Left lobe of liver (tissue), 2 donors: ENCODE measurements at places on chromosomes 3 and 15.

GRCh38 chr15:77354063-77354462 is 65.8 kb downstream of the PEAK1 start:
- DNase-seq, result no peak

DNA sequence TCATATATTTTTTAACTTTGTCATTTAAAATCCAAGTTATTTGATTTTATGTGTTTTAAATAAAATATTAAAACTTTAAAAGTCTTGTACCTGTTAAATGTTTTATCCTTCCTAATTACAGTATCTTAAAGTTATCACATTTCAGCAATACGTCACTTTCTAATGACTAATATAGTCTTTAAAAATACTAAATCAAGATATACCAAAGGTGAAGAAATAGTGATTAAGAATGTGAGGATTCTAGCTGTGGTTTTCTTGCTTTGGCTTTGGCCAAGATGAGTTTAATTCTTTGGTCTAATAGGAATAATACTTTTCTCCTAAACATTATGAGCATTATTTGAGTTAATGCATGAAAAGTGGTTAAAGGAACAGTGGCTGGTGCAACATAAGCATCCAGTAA is 13.9 kb downstream of the SETD5 start:
- no peak for DNase-seq

DNA sequence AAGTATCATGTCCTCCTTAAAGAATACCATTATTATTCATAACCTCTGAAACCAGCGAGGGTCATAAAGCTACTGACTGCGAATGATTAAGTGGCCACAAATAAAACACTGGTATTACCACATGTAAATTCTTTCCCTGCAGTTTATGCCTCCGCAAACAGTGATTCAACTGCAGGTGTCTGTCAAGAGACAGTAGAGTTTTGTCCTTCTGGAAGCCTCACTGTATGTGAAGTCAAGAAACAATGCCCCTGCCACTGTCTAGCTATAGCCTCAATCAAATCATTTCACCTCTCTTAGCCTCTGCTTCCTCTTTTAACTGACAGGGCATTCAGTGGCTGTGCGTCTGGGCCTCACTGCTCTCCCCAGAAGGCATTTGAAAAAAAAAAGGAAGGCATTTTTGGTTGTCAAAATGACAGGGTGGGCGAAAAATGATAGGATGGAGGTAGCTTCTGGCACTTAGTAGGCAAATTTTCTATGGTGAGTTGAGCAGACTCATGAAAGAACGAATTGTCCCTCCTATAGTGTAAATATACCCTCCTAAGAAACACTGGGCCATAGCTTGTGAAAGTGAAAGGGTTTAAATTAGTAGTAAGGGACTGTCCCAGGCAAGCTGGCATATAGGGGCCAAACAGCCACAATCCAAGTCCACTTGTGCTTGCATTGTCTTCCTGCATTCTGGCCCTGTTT is 66.7 kb downstream of the FILIP1L start:
- DNase-seq, result no peak

DNA sequence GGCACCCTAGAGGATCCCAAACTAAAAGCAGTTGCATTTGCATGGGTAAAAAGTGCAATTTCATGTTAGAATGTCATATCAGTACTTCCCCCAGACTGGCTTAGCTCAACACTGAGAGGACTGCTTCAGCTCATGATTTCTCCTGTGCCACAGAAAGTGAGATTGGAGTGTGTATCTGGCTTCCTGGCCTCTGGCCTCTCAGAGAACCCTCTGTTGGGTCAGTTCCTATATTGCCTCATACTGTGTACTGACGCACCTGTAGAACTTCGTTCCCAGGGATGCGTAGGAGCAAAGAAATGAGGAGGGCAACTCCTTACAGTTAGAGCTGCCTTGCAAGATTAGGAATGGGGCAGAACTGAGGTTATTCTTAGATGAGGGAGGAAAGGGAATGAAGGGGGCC is 340.8 kb downstream of the TIGIT start:
- no peak for DNase-seq

- no peak for DNase-seq
Observed at GRCh38 chr15:65175511-65175910, 9.6 kb downstream of the CLPX start.

- peak; percentile 58 for DNase-seq
Observed at GRCh38 chr15:99105514-99106341, 848 bp downstream of the SYNM start.

- DNase-seq, result no peak
Observed at GRCh38 chr3:29686889-29687592, 406.2 kb downstream of the RBMS3 start.

DNA sequence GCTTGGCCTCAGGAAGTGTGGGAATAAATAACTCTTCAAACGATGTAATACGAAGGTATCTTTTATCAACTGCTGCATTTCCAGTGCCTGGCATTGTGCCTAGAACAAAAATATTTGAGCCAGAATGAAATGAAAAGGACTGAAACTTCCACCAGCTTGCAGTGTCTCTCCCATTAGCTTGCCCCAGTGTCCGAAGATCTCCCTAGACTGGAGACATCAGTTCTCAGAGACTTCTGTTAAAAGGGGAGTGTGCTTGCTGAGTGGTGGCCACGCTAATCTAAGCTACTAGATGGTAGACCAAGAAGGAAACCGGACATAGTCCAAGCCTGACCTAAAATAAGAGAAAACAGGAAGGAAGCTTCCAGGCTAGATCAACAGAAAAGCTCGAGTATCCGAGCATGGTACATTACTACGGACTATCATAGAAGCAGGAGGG is 28.6 kb downstream of the KCNAB1 start:
- DNase-seq, result no peak

GRCh38 chr15:101018450-101018849 is 99.3 kb downstream of the LRRK1 start:
- DNase-seq, result peak; percentile 31

DNA sequence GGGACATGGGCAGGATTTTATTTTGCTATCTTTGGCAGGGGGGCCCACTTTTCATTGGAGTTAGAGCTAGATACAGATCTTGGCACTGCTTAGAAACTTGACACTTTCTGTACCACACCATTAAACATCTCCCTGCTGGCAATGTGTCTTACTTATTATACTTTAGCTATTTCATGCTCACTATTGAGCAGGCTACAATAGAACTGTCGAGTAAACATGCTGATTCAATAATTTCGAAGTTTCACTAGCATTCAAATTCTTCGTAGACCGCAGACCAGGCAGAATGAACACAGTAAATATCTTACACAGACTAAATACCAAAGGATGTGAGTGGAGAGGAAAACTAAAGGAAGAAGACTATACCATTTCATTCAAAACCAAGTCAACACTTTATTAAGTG is 180.8 kb downstream of the UNC13C start:
- DNase-seq, result no peak

DNA sequence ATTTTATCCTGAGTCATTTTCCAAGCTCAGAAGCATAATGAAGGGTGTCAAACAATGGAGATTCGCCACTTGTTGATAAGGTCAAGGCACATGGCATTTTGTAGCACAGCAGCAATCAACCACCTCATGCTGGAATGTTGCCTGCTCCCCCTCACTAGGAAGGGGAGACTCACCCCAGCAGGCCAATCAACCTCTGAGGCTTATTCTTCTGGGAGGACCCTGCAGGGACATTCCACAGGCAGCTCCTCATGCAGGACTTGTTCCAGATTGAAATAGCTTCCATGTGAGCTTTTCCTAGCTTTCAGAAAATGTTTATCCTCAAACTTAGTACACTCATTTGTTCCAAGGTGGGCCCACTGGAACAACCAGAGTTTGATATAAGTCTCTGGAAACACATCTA is 77.6 kb downstream of the SSR3 start:
- DNase-seq, result no peak

- no peak for DNase-seq
Observed at GRCh38 chr3:69784954-69785514, 45.8 kb downstream of the MITF start.

DNA sequence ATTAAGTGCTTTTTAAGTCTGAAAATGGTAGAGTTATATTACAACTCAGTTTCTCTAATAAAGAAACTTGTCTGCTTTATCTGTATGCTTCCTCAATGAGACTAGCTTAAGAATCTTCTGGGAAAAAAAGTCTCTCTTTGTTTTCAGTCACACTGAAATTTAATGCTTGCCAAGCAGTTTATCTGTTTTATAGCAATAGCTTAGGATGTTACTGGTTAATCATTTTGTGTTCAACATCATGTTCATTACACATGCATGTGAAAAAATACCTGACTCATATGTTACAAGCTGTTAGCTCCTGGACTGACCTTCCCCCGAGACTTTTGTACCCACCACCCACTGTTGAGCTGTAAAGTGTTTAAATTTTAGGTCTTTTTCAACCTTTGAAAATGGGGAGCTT is 706.2 kb upstream of the CBLB start:
- no peak for DNase-seq

- no peak for DNase-seq
Observed at GRCh38 chr3:137768361-137769321, 4.5 kb downstream of the SOX14 start.

DNA sequence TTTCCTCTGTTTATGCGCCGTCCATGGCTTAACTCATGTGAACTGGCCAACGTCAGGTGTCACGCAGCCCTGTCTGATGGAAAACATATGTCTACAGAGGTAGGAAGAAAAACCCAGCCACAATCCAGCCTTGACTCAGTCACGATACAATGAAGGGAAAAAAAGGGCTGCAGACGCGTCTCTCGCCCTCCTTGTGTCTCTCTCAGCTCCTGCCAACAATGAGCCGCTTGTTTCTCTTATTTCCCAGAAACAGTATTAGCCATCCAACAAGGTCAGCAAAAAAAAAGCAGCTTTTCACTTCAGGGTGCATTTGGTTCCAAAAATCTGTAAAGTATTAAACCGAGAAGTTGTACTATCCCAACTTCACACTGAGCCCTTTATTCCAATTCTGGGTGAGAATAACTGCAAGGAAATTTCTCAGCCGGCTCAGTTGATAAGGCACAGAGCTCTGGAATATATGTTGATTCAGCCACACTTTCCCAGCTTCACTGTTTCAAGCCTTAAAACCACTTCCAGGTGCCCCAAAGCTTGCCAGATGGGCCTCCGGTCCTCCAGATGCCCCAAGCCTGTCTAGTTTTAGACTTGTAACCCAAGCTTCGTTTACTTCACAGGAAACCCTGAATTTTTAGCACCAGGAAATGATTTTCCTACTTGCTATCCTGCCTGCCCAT is 79.4 kb downstream of the TM4SF4 start:
- DNase-seq, result no peak

- DNase-seq, result no peak
Observed at GRCh38 chr3:139225548-139225947, 118.3 kb upstream of the MRPS22 start.

- no peak for DNase-seq
Observed at GRCh38 chr3:13812034-13812471, 67.8 kb downstream of the WNT7A start.

- DNase-seq, result no peak
Observed at GRCh38 chr3:103516950-103517349, 1082.1 kb downstream of the ZPLD1 start.
